NCI-H2171 (cell line): ENCODE measurements at places on chromosomes 1 and 21.
A peak's percentile ranks its signal among the peaks of the same experiment; 100 is the strongest.

GRCh38 chr1:59026472-59026948 is 242.7 kb upstream of the JUN start:
- DNase-seq = no peak

DNA sequence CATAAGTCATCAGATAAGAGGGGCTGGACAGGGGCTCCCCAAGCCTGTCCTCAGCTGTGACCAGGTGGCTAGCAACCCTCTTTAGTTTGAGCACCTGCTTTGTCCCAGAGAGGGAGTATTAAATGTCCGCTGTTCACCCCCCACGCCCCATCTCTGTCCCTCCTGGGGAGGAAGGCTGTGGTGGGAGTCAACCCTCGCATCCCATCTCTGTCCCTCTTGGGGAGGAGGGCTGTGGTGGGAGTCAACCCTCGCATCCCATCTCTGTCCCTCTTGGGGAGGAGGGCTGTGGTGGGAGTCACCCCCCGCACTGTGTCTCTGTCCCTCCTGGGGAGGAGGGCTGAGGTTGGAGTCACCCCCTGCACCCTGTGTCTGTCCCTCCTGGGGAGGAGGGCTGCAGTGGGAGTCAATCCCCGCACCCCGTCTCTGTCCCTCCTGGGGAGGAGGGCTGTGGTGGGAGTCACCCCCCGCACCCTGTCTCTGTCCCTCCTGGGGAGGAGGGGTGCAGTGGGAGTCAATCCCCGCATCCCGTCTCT is 72.6 kb upstream of the ABCG1 start:
- DNase-seq = no peak

DNA sequence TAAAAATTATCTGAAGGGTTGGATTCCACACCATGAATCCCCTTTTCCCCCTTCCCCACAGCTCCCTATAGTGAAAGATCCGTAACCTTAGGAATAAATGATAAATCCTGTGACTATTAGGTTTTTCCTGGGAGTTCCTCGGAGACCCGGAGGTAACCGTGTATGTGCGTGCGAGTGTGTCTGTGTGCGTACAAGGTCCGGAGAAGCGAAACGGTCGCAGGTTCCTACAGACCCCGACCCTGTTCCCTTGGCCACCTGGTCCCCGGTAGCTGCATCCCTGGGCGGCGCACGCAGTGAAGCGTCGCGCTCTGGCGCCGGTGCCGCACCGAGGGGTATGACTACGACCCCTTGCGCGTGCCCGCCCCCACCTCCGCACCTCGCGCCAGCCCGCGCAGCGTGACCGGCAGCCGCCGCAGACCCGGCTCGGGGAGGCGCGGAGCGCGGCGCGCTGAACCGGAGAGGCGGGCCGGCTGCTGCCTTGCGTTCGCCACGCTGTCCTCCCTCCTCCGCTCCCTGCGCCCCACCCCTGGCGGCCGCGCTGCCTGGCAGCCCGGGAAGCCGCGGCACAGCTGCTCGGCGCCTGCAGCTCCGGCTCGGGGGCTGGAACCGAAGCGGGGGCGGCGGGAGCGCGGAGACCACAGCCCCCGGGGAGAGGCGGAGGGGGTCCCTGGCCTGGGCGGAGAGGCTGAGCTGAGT is at the start of gene AK5:
Gene AK5 (plus strand): TSS at position 529 of the 696 bp plus-strand sequence. CDS start 295 bp downstream, outside the sequence.
- DNase-seq = peak; percentile 49

DNA sequence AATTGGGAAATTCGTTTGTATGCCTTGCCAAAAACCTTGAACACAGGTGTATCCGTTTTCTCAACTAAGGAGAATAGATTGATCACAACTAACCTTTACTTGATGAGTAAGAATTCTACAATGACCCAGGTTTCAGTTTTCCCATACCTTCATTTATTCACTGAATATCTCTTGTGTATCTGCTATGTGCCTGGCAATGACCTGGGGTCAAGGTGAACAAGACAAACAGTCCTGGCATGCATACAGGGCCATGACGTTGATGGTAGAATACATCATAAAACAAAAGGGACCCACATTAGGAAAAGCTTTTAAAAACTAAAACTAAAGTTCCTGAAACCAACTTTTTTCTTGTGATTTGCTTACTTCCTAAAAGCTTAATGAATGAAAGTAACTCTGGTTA is 32.1 kb upstream of the EXOSC10 start:
- no peak for DNase-seq

GRCh38 chr21:44854664-44855446 is 18.6 kb downstream of the PTTG1IP start:
- DNase-seq = no peak

GRCh38 chr1:61956016-61956645 is 213.9 kb downstream of the PATJ start:
- DNase-seq = no peak

DNA sequence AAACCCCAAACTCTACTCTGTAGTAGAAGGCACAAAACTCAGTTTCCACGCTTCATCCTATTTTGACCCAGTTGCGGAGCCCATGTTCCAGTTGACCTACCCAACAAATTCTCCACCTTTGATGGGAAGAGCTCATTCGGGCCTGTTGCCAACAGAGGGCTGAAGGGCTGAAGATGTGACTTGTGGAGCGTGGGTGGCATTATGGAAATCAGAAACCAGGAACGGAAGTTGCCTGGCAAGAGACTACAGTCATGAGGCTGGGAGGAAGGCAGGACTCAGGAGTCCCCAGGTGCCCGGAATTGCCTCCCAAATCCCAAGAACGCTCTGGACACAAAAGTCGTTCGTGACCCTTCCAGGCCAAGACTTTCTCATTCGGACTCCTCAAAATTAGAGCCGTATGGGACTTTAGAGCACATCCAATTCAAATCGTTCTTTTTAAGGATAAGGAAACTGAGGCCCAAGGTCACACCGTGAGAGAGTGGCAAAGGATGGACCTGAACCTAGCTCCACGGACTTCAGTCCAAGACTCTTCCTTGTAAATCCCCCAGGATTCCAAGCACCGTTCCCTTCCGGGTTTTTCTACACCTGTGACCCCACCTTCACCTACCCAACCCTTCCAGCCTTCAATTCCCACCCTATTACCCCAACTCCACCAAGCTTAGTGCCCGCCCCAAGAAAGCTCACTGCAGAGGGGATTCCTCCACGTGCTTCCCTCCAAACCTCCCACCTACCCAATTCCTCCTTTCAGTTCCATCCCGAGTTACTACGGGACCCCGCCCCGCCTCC is 739 bp downstream of the SMG5 start:
- peak; percentile 27 for DNase-seq

DNA sequence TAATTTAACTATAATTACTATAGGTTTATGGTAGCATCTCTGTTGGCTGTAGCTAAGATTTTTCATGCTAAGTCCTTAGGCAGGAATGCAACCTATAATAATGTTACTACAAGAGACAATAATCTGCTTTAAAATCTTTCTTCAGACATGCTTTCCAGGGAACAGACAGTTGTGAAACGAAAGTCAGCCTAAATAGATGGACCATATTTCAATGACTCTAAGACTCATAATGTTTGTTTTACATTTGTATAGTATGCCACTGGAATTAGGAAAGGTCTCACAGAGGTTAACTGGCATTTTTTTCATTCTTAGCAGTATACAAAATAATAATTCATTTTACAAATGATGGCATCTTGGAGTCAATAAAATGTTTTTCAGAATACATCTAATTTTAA is 8.1 kb downstream of the RERE start:
- DNase-seq = no peak

DNA sequence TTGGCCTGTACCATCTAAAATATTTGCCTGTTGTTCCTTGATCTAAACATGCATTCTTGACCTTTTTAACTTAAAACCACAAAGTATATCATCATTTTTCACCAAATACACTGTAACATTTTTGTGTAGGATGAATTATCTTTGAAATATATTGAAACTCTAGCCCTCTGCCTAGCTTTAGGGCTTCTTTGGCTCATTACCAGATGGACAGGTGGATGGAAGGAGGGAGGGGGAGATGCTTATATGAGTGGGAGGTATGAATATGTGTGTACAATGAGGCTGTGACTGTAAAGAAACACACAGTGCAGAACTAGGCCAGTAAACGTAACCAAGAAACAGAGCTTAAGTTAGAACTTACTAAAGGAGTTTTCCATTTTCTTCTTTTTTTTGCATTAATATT is 118.5 kb downstream of the ESRRG start:
- peak; percentile 81 for DNase-seq

DNA sequence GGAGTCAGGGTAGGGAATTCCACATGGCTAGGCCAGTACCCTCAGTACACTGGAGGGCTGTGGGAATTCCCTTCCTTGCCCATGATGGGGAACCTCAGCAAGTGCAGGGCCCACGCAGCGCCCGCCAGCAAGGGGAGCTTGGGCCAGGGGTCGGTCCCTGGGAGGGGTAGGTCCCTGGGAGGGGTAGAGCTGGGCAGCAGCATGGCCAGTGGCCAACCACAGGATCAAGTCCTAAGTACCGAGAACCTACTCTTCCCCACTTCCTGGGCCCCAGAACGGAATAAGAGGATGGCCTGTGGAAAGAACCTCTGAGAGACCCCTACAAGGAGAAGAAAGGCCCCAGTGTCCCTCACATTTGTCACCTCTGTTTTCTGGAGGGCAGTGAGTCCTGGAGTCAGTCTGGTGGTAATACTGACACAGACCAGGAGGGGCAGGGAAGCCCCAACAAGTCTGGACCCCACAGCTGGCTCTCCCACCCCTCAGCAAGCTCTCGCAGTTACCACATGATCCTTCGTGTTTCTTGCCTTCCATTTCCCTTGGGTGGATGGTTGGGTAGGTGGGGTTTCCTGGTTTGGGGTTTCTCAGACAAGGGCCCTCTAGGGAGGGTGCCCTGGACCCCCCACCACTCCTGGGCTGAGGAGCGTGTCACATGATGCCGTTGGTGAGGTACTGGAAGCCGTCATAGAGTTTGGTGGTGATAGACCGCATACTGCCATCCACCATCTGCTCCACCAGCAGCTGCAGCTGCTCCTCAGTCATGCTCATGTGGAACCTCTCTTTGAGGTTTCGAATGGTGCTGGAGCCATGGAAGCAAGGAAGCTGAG is 10.3 kb downstream of the ZNF687 start:
- DNase-seq = no peak

- no peak for DNase-seq
Observed at GRCh38 chr1:186785503-186785902, 43.2 kb upstream of the PLA2G4A start.

DNA sequence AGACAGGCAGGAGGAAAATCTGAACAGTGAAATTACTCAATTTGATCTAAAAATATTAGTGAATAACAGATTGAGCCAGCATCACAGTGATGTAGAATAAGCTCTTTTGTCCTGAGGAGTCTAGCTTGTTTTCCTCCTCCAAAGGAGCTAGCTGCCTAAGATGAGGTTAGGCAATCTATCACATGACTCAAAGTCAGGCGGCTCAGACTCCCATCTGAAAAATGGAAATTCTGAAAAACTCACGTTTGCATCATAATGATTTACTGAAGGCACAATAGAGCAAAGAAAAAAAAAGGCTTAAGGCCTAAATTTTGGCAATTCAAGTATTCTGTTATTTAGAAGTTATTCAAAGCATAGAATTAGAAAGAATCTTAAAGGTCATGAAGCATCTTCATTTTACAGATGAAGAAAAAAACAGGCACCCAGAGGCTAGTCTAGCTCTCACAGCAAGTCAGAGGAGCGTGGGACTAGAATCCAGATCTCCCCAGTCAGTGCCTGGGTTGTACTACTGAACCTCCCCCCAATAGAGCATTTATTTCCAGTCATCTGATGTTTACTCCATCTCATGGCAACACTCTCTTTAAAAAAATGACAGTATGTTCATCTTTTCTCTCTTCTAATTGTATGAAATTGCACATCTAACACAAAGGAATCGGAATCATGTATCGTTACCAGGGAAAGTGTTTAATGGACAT is 62.5 kb upstream of the ATF3 start:
- DNase-seq = no peak

DNA sequence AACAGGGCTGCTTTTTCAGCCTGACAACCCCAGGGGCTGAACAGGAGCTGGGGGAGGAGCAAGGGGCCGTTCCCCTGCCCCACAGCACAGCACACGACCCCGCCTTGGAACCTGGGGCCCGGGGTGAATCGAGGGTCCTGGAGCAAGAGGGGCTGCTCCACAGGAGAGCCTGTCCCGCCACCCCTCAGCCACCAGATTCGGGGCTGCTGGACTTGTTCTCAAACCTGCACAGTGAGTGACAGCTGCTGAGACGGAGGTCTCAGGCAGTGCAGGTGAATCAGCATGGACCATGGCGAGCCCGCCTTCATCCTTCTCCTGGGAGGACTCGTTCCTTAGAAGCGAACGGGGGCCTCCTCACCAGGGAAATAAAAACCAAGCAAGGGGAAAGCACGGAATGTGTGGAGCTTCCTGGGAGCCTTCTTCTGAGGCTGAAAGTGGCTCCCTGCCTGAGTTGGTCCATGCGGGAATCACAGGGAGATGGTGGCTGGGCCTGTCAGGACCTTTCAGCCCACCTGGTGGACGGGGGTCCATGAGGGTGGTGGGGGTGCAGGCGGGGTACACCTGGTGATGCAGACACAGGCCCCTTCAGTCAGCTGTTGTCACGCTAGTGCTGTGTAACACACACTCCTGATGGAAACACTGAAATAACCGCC is 125.4 kb downstream of the SIK1 start:
- DNase-seq = no peak

- DNase-seq = no peak
Observed at GRCh38 chr1:52402860-52403240, 1.4 kb downstream of the ORC1 start.

GRCh38 chr1:32172621-32173245 is 6.7 kb upstream of the TXLNA start:
- DNase-seq = no peak
